Keratinocyte (primary cell): ENCODE measurements at places on chromosomes 1 and 21. TPM values are rescaled to one million over a fixed set of nuclear protein-coding genes. Genes with fewer than 3 reads are reported as not detected.
A peak's percentile ranks its signal among the peaks of the same experiment; 100 is the strongest.

GRCh38 chr1:66644331-66644730 lies 107.9 kb upstream of the DYNLT5 start:
- DNase-seq: no peak
- H3K4me1 ChIP-seq: no peaks in the 10 kb centered on the region
- H3K4me3 ChIP-seq: no peak overlapping the region
- H3K27ac ChIP-seq: no peak overlapping the region

GRCh38 chr1:68594851-68595250 lies 98.0 kb upstream of the DEPDC1 start:
- no peak overlapping the region for H3K27ac ChIP-seq
- no peak overlapping the region for H3K4me3 ChIP-seq
- H3K27me3 ChIP-seq: no peaks in the 10 kb centered on the region
- no peaks in the 10 kb centered on the region for H3K36me3 ChIP-seq
- DNase-seq: no peak

DNA sequence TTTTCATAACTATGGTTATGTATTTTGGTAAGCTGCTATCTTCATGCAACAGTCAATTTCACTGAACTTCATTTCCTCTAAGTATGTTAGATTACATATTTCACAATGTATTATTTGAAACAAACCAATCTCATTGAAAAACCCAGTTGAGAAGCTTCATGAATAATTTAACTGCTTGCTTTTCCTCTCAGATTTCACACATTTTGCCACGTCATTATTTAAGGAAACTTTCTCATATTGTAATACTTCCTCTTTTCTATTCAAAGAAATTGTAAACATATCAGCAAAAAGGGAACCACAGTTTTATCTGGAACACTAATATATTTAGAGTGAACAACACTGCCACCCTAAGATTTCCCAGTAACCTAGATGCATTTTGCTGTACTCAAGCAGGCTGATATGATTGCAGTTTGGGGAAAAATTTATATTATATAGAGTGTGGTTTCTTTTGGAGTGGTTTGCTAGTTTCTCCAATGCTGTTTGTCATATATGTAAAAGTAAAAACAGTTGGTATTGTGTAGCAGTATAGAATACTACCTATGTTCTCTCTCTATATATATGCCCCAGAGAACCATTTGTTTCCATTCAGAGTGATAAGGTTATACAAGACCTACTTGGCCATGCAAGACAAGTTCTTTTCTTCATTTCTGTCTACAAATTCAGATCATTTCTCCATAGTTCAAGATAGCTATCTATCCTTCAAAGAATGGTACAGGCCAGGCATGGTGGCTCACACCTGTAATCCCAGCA lies 28.4 kb upstream of the AHCTF1 start:
- no peak for DNase-seq
- no peak overlapping the region for H3K27ac ChIP-seq
- no peaks in the 10 kb centered on the region for H3K36me3 ChIP-seq
- H3K4me1 ChIP-seq: no peaks in the 10 kb centered on the region
- H3K27me3 ChIP-seq: no peaks in the 10 kb centered on the region
- no peak overlapping the region for H3K4me3 ChIP-seq

The ADCY10 gene
- polyA plus RNA-seq: 0.04 to 0.10 TPM in 2 of 3 replicates, not detected in the other

DNA sequence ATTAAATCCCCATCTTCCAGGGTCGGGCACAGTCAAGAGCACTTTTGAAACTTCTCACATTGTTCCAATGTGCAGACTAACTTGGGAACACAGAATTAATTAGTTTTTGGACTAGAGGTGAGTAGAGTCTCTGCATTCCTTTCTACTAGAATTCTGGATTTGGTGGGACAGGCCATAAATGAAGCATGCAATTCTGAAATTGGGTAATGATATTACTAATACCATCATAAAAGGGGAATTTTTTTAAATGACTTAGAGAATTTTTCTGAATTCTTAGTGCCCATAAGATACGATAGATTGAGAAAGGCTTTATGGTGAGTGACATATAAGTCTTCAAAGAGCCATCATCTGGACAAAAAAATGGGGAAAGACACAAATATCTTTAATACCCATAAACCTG lies 41.8 kb downstream of the ADAMTS5 start:
- no peak overlapping the region for H3K27ac ChIP-seq
- H3K4me3 ChIP-seq: no peak overlapping the region
- H3K27me3 ChIP-seq: peaks cover 4% of the 10 kb centered on the region
- DNase-seq: no peak
- H3K4me1 ChIP-seq: no peaks in the 10 kb centered on the region

DNA sequence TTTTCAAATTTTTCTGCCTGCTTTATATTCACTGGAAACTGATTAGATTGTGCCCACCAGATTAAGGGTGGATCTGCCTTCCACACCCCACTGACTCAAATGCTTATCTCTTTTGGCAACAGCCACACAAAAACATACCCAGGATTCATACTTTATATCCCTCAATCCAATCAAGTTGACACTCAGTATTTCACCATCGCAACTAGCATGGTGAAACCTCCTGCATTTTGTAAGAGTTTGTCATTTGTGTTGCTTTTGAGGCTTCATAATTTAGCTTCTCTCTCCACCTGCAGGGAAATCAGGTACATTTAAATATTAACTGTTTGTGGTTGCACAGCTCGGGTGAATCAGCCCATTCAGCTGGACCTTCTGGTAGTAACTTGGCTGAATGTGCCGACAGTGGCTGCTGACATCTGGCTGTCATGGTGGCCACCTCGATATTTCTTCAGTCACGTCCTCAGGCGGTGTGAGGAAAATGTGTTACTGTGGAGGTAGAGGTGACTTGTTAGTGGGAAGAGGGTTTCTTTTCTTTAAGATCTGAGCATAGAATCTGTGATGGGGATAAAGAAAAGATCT lies 224.0 kb downstream of the PTBP2 start:
- H3K4me3 ChIP-seq: no peak overlapping the region
- no peaks in the 10 kb centered on the region for H3K36me3 ChIP-seq
- H3K4me1 ChIP-seq: no peaks in the 10 kb centered on the region
- H3K27ac ChIP-seq: no peak overlapping the region

The IGSF8 gene
- polyA plus RNA-seq: 16.5 to 32.6 TPM (median 20.6 TPM) in 3 replicates

- DNase-seq: no peak
- H3K27me3 ChIP-seq: no peaks in the 10 kb centered on the region
- H3K27ac ChIP-seq: no peak overlapping the region
- H3K4me3 ChIP-seq: no peak overlapping the region
Observed at GRCh38 chr1:219670426-219671149, 57.7 kb upstream of the ZC3H11B start.

GRCh38 chr1:210597555-210598134 lies 268.9 kb downstream of the HHAT start:
- DNase-seq: peak; percentile 86
- no peaks in the 10 kb centered on the region for H3K27me3 ChIP-seq
- peak overlapping the region; percentile 69 for H3K27ac ChIP-seq
- peaks cover 19% of the 10 kb centered on the region for H3K4me1 ChIP-seq
- H3K4me3 ChIP-seq: no peak overlapping the region

- H3K27me3 ChIP-seq: no peaks in the 10 kb centered on the region
- H3K27ac ChIP-seq: peak overlapping the region; percentile 82
- peaks cover 6% of the 10 kb centered on the region for H3K36me3 ChIP-seq
- DNase-seq: no peak
- H3K4me3 ChIP-seq: peak overlapping the region; percentile 40
Observed at GRCh38 chr1:24379733-24380315, 33.8 kb downstream of the STPG1 start.

The F5 gene
- 0.01 TPM in 1 of 3 replicates, not detected in the others for polyA plus RNA-seq

The PLEKHN1 gene
- 2.5 to 4.9 TPM (median 3.8 TPM) in 3 replicates for polyA plus RNA-seq

DNA sequence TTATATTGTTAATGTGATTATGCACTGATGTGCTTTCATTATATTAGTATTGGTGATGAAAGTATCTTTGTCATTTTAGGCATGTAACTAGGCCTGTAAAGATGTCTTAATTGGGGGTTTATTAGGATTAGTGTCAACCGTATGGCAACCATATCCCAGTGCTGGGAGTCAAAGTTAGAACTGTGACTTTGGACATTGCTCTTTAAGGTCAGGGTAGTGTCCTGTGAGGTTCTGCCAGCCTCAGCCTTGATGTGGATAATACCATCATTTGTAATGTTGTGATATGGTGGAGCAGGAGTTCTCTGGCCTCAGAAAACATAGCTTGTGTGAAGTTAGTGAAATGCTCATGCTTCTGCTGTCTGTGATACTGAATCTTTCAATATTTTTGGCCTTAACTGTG lies 59.4 kb downstream of the LAMC1 start:
- no peaks in the 10 kb centered on the region for H3K27me3 ChIP-seq
- H3K36me3 ChIP-seq: no peaks in the 10 kb centered on the region
- DNase-seq: no peak
- no peak overlapping the region for H3K27ac ChIP-seq
- peaks cover 28% of the 10 kb centered on the region for H3K4me1 ChIP-seq

DNA sequence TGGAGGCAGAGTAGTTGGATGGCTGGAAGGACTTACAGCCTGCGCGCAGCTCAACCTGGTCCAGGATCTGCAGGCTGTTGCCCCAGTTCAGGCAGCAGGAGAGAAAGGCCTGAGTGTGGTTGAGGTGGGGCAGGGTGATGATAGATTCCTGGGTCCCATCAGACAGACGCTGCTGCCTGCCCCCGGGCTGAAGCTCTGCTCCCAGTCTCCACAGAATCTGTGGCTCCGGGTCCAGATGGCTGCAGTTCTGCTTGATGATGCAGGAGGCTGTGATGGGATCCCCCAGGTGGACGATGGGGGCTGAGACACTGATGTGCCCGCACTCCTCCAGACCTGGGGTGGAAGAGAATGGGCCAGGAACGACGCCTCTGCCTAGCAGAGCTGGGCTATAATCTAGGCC lies 7.4 kb downstream of the CSF3R start:
- no peaks in the 10 kb centered on the region for H3K36me3 ChIP-seq
- H3K4me1 ChIP-seq: peaks cover 4% of the 10 kb centered on the region
- no peak overlapping the region for H3K4me3 ChIP-seq
- DNase-seq: no peak

DNA sequence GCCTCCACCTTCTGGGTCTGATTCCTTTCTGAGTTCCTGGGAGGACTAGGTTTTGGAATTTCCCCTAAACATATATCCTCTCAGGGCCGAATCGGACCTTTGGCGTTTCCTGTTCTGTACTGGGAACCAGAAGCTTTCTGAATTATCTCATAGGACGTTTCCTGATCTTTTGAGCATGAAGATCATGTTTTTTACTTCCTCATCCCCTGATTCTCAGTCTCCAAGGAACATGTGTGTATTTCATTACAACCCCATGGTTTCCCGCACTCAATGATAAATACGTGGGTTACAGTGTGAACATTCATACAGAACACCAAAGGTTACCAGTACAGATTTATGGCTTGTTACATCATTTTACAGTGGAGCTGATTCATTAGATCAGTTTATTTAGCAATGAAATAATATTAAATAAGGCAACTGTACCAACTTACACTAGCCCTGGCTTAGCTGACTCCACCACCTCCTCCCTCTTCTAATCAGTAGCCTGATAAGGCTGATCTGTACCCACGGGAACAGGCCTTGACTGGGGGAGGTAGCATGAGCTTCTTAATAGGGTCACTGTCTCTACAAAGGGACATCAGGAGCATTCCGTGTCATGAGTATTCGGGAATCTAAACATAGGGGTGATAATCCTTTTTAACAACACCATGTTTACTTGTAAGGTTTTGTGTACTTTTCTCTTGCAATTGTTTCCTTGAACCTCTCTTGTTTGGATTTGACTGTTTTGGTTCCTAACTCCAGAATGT lies 57.8 kb upstream of the ERRFI1 start:
- H3K36me3 ChIP-seq: no peaks in the 10 kb centered on the region
- H3K4me3 ChIP-seq: no peak overlapping the region
- H3K27ac ChIP-seq: no peak overlapping the region
- H3K27me3 ChIP-seq: no peaks in the 10 kb centered on the region
- no peak for DNase-seq
- H3K4me1 ChIP-seq: peaks cover 18% of the 10 kb centered on the region

- peak overlapping the region; percentile 100 for H3K27ac ChIP-seq
- no peak for DNase-seq
- H3K27me3 ChIP-seq: no peaks in the 10 kb centered on the region
- H3K4me1 ChIP-seq: peaks cover 62% of the 10 kb centered on the region
- peak overlapping the region; percentile 20 for H3K4me3 ChIP-seq
- H3K36me3 ChIP-seq: no peaks in the 10 kb centered on the region
Observed at GRCh38 chr1:152047413-152047729, 10.6 kb upstream of the S100A11 start.

The ALX3 gene
- polyA plus RNA-seq: not detected in 3 replicates

The C4BPB gene
- not detected in 3 replicates for polyA plus RNA-seq

DNA sequence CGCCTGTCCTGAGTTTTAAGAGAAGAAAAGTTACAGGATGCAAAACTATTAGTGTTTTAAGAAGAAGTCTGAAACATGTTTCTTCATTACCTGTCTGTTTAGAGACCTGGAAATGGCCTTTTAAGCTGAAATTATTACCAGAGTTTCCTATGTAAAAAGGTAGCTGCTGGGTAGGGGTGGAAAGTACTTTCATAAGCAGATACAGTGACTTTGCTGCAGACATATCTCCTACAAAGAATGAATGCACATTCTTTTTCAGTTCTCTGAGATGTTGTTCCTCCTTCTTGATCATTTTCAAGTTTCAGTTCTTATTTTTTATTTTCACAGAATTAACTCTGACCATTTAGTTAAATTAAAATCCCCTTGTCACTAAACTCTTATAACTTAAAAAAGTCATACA lies 1329.6 kb downstream of the KCNT2 start:
- H3K36me3 ChIP-seq: no peaks in the 10 kb centered on the region
- H3K4me3 ChIP-seq: no peak overlapping the region
- no peaks in the 10 kb centered on the region for H3K27me3 ChIP-seq
- DNase-seq: no peak
- H3K27ac ChIP-seq: no peak overlapping the region
- H3K4me1 ChIP-seq: no peaks in the 10 kb centered on the region

The C1orf94 gene
- 0.05 TPM in 1 of 3 replicates, not detected in the others for polyA plus RNA-seq

The BARHL2 gene
- polyA plus RNA-seq: not detected in 3 replicates
